Stimulated activated CD8-positive, alpha-beta memory T cell treated with anti-CD3 and anti-CD28 coated beads, Interleukin-15, amount 100 ng/mL, for 4 hours (primary cell): ENCODE measurements at places on chromosomes 4 and X.

DNA sequence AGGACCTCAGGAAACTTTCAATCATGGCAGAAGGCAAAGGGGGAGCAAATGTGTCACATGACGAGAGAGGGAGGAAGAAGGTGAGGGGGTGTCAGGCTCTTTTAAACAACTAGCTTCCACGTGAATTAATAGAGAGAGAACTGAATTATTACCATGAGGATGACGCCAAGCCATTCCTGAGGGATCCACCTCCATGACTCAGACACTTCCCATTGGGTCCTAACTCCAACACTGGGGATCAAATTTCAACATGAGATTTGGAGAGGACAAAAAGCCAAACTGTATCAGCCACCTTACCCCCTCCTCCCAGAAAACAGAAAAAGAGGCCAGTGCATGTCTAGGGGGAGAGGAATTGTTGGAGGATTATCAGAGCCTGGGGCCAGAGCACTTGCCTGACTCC lies 40.4 kb upstream of the LAS1L start:
- DNase-seq = no peak

- no peak for DNase-seq
These were observed 95.3 kb upstream of the MCF2 start for GRCh38 chrX:139803224-139803623.

DNA sequence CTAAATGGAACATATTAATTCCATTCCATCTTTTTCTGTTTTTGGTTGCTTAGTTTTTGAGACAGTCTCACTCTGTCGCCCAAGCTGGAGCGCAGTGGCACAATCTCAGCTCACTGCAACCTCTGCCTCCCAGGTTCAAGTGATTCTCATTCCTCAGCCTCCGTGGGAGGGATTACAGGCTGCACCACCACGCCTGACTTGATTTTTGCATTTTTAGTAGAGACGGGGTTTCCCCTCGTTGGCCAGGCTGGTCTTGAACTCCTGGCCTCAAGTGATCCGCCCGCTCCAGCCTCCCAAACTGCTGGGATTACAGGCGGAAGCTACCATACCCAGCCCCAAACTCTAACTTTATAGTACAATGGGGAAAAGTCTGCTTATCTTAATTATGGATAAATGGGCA lies 11.2 kb downstream of the HNRNPD start:
- no peak for DNase-seq

GRCh38 chr4:89625599-89626293 lies 211.2 kb downstream of the SNCA start:
- no peak for DNase-seq

DNA sequence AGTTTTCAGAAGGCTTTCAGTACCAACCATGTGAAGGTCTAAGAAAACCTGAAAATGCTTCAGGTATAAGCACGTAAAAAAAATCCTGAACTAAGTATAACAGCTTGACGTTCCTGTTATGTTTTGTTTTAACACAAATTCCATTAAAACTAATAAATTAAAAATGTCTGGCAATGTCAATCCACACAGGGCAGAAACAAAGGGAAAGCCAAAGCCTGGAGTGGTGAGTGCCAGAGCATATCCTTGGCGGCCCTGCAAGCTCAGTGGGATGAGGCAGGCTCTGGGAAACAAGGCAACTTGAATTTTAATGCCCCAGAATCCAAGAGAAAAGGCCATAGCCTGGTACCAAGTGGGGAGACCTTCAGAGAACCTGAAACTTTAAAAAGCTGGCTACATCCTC lies 78.2 kb downstream of the EPHA5 start:
- DNase-seq = no peak

GRCh38 chr4:663046-663437 lies 11.0 kb downstream of the ATP5ME start:
- DNase-seq = no peak

DNA sequence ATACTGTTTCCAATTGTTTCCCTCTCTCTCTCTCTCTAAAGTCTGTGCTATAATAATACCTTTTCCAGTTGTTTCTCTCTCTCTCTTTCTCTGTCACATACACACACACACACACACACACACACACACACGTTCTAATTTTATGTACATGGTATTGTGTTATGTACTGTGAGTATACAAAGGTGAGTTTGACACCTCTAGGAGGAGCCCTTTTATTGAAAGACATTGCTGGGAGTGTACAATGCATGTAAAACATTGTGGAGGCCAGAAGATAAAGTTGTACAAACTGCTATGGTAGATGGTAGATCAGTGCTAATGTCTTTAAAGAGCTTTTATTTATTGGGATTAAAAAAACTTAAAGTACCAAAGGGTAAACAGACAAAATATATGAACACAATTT lies 53.6 kb downstream of the BLTP1 start:
- no peak for DNase-seq

GRCh38 chr4:5462896-5463295 lies 245.5 kb downstream of the EVC2 start:
- no peak for DNase-seq

DNA sequence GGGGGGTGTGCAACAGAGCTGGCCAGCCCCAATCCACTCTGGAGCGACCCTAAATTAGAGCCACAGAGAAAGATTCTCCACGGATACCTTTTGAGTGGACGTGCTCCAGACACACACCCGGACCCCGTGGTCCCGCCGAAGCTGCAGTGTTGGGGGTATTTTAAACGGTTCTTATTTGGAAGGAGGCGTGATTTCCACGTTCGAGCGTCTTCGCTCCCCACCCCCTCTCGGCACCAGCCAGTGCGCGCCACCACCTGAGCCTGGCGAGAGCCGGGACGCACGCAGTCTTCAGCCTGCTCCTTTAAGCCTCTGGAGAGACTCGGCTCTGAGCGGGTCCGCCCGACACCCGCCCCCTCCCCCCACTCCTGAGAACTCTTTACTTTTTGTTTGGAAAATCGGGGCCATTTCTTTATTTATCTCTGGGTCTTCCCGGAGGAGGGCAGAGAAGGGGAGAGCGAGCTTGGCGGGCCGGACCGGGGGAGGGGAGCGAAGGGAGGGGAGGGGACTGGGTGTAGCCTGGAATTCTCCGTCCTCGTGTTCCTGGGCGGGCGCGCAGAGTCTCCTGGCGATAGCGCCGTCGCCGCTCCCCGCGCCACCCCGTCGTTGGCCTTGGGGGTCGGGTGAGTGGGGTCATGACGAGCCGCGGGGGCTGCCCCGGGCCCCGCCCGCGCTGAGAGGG lies 668 bp upstream of the PTCHD1 start:
- DNase-seq = no peak

- no peak for DNase-seq
These were observed 30.7 kb downstream of the SEPTIN11 start for GRCh38 chr4:76980261-76980660.

GRCh38 chrX:74606799-74607198 lies 7.6 kb downstream of the RLIM start:
- no peak for DNase-seq

GRCh38 chr4:48100256-48100655 lies 33.8 kb downstream of the TXK start:
- DNase-seq = no peak

DNA sequence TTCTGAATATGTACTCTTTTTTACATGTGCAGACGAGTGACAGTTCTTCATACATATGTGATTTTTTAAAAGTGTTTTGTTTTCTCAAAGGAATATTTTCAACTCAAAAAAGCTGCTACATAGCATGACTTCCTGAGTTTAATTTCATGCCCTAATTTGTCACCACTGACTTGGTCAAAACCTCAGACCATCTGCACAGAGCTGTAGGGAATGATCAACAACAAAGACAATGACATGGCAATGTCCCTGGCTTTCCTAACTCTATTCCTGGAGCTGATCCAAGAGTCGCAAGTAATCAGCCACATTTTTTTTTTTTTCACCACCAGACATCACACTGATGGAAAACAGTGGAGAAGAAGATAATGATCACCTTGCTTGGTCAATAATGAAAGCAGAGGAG lies 97.7 kb downstream of the TMA16 start:
- no peak for DNase-seq

- no peak for DNase-seq
These were observed 186.2 kb downstream of the PRDM5 start for GRCh38 chr4:120736312-120736711.
